ENCODE measurements at places on chromosomes 12 and 14.

DNA sequence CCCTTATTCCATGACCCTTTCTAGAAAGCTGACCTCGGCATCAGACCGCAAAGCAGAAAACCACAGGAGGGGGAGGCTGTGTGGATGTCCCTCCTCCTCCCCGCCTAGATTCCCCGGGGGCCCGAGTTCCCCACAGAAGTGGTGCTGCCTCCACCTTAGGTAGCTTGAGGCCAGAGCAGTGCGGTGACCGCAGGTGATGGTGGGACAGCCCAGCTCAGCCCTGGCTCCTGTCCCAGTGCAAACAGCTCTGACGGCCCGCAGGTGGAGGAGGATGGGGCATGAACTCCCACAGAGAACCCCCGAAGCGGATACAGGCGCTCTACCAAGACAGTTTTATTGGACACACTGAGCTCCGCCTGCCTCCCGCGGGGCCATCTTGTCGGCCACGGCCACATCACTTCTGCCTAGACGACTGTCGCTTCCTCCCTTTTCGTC, 19.5 kb downstream of the ARL6IP4 start:
- DNase-seq = no peak

- DNase-seq = no peak
These were observed 32.0 kb downstream of the ITGA7 start for GRCh38 chr12:55675666-55676065.

DNA sequence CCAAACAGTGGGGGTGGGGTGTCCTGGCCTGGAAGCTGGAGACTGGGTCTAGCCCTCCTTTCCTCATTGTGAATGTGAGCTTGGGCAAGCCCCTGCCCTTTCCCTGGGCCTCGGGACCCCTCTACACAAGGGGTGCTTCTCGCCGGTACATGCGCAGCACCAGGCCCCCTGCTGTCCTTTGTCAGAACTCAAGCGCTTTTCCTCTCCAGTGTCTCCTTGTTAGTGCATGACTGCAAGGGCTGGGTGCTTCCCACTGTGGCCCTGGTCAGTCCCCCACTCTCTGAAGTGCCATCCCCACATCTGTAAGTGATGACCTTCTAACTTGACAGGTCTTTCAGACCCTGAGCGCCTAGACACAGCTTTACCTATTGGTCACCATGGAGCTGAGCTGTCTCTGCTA, 44.2 kb downstream of the DEGS2 start:
- DNase-seq = no peak

DNA sequence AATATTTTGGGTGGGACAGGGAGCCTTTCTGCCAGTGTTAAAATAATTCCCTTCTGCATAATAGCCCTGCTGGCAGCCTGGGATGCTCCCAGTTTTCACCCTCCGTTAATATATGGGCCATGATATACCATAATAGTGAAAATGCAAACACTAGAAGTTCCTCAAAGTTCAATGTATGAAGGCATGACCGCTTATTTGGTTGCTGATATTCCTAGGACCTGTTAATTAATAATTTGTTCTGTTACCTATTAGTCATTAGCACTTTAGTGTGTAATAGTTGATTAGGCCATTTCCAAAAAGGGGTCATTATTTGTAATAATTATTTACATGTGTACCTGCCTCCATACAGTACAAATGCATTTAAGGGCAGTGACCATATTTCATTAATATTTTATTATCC, 20.4 kb downstream of the NR1H4 start:
- no peak for DNase-seq

DNA sequence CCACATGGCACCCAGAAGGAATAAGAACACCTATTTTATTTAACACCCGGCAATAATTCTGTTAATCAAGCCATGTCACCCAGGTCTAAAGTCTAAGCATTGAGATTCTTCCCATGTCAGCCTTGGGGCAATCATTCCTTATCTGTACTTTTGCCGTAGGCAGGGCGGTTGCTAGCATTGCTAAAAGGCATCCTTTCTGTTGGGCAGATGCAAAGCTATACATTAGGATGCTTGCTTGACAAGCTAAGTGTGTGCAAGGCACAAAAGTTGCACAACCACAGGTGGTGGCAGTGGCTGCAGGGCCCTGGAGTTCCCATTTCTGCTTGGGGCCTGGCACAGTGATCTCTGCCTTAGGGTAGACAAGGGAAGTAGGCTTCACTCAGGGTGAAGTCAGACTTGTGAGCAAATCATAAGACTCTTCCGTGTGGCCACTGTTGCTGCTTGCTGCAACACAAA, 12.5 kb upstream of the GALNT6 start:
- DNase-seq = no peak

- DNase-seq = no peak
These were observed 2.6 kb downstream of the MAP3K12 start for GRCh38 chr12:53496752-53497032.

GRCh38 chr14:99519347-99519881, 38.2 kb downstream of the CCNK start:
- no peak for DNase-seq

- DNase-seq = no peak
These were observed 23.6 kb downstream of the PYGL start for GRCh38 chr14:50920482-50921230.

GRCh38 chr14:85599939-85600338, 70.0 kb downstream of the FLRT2 start:
- DNase-seq = no peak

All from activated T-helper 1 cell treated with anti-CD3 and anti-CD28 coated beads, Interleukin-2, amount 50 U/mL, for 16 hours (primary cell).